ENCODE measurements at places on chromosomes 3 and 15.

DNA sequence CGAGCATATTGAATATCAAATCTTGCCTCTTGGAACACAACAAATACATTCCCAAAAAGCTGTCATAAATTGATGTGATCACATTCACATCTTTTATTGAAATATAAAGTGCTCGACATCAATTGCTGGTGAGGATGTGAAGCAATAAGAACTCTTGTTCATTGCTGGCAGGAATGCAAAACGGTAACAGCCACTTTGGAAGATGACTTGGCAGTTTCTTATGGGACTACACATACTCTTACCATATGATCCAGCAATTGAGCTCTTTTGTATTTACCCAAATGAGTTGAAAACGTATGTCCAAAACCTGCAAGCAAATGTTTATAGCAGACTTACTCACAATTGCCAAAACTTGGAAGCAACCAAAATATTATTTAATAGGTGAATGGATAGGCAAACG lies 234.9 kb downstream of the CACNA2D3 start:
- no peak for DNase-seq

- no peak for DNase-seq
These were observed 385.5 kb downstream of the GBE1 start for GRCh38 chr3:81375921-81376320.

- no peak for DNase-seq
These were observed 18.4 kb downstream of the CLDN1 start for GRCh38 chr3:190303884-190304283.

DNA sequence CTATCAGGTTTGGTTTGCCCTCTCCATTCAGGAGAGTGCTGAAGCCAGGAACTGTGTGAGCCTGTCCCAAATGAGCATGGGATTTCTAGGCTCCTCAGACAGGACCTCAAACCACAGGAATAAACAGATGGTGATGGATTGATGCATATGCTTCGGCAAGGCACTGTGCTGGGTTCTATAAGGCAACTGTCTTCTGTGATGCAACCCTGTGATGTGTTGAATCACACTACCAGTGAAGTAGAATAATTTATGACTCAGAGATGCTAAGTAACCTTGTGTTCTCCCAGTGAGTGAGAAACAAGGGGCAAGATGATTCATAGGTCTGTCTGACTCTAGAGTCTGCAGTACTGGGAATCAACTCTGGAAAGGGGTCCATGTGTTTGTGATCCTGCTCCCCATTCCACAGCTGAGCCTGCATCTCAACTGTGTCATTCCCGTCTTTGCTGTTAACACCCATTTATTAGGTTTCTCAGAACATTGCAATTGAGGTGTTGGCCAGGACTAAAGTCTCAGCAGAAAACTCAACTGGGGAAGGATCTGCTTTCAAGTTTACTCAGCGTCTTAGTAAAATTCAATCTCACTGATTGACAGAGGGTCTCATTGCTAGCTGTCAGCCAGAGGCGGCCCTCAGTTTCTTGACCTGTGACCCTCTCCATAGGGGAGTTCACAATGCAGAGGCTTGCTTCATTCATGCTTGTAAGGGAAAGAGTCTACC lies 510.1 kb upstream of the CFAP20DC start:
- no peak for DNase-seq

- DNase-seq: no peak
These were observed 5.4 kb downstream of the FYCO1 start for GRCh38 chr3:45990181-45990580.

- DNase-seq: no peak
These were observed 325.7 kb downstream of the CNTN3 start for GRCh38 chr3:74288761-74289160.

DNA sequence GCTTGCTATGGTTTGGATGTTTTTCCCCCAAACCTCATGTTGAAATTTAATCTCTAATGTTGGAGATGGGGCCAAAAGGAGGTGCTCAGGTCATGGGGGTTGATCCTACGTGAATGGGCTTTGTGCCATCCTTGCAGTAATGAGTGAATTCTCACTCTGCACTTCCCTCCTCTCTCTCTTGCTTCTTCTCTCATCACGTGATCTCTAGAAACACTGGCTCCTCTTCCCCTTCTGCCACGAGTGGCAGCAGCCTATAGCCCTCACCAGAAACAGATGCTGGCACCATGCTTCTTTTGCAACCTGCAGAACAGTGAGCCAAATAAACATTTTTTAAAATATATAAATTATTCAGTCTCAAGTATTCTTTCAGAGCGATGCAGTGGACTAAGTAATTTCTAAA lies 13.3 kb upstream of the PLSCR1 start:
- DNase-seq: no peak

GRCh38 chr3:61356685-61357084 lies 105.4 kb upstream of the FHIT start:
- no peak for DNase-seq

DNA sequence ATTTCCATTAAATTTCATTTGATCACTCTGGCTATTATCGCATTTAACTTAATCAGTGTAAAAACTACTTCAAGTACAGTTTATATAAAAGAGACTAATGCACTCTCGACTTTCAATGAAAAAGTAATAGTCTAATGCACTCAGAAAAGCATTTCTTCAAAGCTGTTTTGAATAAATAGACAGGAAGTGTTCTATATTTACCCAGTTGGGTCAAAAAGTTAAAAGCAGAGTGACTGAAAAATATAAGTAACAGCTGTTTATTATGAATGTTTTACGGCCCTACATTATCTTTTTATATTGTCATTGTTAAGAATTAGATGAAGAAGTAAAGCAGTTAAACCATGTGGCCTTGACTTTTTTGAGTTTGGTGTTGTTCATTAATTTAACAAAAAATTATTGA lies 391.8 kb downstream of the ZPLD1 start:
- no peak for DNase-seq

DNA sequence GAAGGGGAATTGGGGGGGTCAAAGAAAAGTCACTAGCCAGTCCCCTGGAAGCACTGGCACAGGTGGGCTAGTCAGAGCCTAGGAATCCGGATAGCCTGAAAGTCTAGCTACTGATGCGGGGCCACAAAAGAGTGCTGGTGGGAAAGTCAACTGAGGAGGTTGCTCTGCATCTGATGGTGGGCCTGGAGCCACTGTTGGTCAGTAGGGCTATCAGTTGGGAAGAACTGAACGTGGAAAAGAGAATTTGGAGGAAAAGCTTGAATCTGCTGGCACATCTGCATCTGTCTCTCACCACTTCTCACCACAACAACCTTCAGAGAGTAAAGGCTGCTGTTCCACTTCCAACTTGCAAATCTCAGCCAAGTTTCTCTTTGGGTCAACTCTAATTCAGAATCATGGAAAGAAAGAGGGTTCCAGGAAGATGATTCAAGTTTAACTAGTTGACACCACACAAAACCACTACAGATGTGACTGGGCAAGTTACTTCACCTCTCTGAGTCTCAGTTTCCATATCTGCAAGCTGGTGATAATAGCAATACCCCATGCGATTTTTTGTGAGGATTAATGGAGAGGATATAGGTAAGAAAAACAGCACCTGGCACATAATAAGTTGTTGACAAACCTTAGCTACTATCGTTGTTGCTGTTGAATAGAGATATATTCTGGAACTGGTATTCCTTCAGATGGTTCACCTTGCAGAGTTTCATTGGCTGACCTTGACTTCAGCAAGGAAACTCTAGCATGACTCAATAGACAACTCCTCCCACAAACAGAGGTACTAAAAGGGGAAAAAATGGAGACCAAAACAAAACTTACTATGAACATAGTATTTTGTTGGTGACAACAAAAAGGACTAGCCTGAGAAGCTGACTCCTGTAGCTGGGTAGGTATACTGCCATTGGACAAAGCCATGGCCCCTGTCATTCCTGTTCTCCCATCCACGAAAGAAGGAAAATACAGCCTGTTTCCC lies 280.2 kb upstream of the STT3B start:
- DNase-seq: no peak

DNA sequence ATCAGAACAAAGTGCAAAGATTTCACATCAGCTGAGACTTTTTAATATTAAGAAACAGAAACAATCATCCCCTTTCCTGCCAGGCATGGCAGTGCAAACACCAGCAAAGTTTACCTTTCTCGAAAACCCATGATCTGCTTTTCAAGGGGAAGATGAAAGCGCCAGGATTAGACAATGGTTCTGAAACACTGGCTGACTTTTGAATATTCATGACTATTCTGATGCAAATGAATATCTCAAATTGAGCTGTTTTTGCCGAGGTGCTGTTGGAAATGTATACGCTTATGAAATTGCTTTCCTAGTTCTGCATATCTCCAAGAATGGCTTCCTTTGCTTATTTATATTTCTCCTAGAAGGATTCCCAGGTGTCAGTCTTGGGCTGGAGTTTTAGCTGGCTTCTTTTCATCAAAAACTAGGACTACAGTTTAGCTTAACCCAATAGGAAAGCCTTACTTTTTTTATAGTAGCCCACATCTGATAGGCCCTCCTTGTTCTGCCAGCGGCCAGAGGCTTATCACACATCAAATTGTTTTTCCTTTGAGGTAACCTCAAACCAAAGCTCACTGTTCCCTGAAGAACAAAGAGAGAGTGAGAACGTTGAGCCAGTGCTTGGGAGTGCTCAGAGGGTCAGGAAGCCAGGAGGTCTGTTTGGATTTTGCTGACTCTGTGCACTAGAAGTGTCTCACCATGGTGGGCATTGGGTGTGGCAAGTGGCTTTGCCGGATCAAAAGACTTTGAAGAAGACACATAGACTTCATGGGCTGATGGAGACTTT lies 74.0 kb upstream of the PLCL2 start:
- DNase-seq: no peak

DNA sequence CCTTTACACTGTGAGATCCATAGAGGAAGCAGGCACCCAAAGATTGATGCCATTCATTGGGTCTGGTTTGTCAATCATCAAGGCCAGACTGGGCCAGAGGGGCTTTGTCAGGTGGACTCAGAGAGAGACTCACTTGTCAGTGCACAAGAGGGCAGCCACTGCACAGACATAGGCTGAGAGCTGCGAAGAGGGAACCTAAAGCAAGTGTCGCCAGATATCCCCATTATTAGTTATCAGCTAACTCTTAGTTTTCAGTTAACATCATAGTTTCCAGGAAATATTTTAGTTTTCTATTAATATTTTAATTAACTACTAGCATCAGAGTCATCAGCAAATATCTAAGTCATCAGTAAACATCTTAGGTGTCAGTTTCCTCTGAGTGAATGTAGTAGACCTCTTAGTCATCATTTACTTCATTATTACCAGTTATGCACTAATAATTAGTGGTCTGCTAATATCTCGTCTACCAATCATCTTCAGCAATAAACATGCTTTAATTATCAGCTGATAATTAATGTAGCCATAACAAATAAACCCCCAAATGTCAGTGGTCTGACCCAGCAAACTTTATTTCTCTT lies 41.7 kb upstream of the LIMD1 start:
- DNase-seq: no peak

- DNase-seq: no peak
These were observed 2.1 kb downstream of the CD47 start for GRCh38 chr3:108088697-108089096.

DNA sequence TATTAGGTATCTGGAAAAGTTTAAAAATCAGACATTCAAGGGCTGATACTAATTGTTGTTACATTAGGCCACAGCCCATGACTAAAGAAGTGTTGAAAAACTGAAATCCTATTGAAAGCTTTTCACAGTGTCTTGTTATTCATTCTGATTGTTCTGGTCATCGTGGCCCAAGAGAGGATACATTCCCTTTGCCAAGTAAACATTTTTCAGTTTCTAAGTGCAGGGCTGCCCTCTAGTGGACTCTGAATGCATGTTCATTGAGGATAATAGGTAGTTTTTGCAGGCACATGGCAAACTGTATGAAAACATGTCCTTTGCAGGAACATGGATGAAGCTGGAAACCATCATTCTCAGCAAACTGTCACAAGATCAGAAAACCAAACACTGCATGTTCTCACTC lies 181.1 kb downstream of the MYRIP start:
- no peak for DNase-seq

- DNase-seq: no peak
These were observed 134.0 kb upstream of the SUCLG2 start for GRCh38 chr3:67788396-67788795.

DNA sequence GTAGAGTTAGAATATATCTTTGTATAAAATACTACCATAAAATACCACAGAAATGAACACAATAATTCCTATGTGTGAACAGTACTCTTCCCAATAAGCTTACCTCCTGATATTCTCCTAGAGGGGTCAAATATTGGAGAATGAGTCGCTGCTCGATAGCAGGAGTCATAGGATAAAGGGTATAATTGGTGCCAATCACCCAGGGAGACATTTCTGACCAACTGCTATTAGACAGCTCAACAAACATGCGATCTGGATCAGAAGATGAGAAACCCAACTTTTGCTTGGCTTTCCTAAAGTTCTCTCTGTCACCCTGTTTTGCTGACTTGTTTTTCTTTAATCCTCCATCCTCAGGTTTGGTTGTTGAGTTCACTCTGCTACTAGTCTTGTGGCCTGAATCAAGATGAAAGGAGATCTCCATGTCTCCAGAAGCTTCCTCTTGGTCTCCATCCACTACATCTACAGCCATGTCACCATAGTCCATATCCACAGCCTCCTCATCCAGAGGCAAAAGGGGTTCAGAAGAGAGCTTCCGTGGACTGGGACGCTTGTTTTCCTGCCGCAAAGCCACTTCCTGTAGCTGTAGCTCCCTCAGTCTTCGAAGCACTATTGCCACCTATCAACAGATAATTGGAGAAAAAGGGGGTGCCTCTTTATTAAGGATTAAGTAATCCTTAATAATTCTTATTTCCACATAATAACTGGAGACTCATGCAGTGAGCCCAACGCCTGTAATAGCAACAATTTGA lies 50.4 kb downstream of the RBM15B start:
- DNase-seq: no peak

- DNase-seq: no peak
These were observed 105.5 kb downstream of the OXNAD1 start for GRCh38 chr3:16370503-16370871.

DNA sequence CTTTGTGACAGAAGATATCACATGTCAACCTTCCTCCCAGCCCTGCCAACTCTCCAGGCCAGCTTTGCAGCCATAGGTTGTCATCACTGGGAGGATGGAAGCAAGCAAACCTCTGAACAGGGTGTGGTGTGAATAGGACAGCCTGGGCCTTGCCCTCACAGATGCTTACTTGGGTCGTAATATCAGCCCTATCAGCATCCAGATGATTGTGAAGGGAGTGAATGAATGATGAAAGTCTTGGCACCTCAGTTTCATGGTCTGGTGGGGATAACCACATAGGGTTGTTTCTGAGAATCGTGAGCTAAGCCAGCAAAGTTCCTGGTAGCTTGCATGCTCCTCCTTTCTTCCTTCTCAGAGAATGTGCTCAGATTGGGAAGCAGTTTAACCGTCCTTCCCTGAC lies 55.1 kb upstream of the POLR2M start:
- no peak for DNase-seq

GRCh38 chr3:64599651-64600050 lies 88.1 kb downstream of the ADAMTS9 start:
- no peak for DNase-seq

- no peak for DNase-seq
These were observed 104.3 kb downstream of the OXNAD1 start for GRCh38 chr3:16369276-16369675.

Measured in NCI-H1694 (cell line).